ENCODE measurements at places on chromosomes 4 and X. TPM values are rescaled to one million over a fixed set of nuclear protein-coding genes. Genes with fewer than 3 reads are reported as not detected.

Gene DUX4
- not detected for total RNA-seq

Gene GUCY1A1
- total RNA-seq = 6.9 TPM

Gene XAGE2
- total RNA-seq = not detected

Gene DOK7
- total RNA-seq = 3.6 TPM

Gene TLR10
- total RNA-seq = not detected

Gene REELD1
- not detected for total RNA-seq

Gene SCML2
- total RNA-seq = 0.21 TPM

Gene RRH
- total RNA-seq = not detected

Gene TMPRSS11D
- total RNA-seq = 1.9 TPM

Measured in airway epithelial cell (primary cell).